NCI-H2171 treated with DMSO at 0.1 percent for 48 hours (cell line): ENCODE measurements at places on chromosomes 3 and 15.

- DNase-seq, result no peak
Observed at GRCh38 chr3:151301787-151302186, 14.8 kb downstream of the GPR87 start.

DNA sequence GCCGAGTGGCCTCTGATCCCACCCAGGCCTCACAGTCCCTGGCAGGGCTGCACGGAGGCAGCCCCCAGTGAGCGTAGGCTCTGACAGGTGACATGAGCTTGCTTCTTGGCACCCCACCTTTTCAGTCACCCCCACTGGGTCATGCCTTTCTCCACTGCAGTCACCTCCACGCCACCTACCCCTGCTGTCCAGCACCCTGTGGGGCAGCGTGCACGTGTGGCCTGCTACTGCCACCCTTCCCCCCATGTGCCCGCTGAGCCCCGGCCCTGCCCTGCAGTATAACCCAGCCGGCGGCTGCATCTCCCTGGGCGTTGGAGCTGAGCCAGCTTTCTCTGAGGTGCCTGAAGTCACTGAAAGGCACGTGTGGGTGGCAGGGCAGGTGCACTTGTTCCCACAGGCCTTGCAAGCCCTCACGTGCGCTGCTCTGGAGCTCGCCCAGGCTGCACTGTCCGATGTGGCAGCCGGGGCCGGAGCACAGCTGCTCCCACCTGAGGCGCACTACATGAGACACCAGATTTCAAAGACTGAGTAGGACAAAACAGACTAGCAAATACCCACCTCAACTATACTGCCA, 65.6 kb downstream of the NIPA2 start:
- peak; percentile 84 for DNase-seq

GRCh38 chr3:66693461-66694031, 192.7 kb upstream of the LRIG1 start:
- DNase-seq, result peak; percentile 67

- no peak for DNase-seq
Observed at GRCh38 chr3:179967622-179968021, 69.1 kb downstream of the PEX5L start.

GRCh38 chr15:68987676-68988075, 26.8 kb upstream of the NOX5 start:
- DNase-seq, result no peak

DNA sequence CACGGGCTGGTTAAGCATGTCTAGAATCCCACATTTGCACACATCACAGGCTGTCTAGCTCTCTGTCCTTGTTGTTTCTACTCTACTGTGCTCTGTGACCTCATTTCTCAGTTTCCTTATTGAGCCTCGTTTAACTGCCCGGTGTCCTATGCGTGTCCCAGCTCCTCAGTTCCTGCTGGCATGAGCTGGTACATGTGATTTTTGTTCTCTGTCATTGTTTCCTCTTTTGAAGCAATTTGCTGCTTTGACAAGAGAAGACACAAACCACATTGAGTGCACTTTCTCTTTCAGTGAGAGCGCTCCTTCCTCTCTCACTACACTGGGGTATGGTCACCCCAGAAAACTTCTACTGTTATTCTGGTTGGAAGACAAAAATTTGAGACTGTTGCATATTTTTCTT, 563.5 kb downstream of the PDCD6IP start:
- DNase-seq, result no peak

GRCh38 chr3:194955979-194956696, 270.5 kb downstream of the FAM43A start:
- no peak for DNase-seq

GRCh38 chr3:194472290-194472920, 14.4 kb downstream of the ATP13A3 start:
- peak; percentile 69 for DNase-seq

- no peak for DNase-seq
Observed at GRCh38 chr3:56691165-56692000, 8.3 kb upstream of the TASOR start.

DNA sequence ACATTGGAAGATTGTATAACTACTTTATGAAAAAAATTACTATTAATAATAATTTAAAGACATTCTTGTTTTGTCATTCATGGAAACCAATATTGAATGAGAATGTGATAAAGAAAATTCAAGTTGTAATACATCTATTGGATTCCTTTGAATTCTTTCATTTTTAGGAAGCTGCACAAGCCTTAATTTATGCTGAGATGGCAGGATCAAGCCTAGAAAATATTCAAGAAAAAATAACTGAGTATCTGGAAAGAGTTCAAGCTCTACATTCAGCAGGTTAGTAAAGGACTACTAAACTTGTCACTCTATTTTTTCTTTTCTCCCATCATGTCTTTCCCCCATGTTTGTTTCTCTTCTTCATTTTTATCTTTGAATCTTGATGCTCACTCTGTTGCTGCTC, 5.9 kb downstream of the CAPN7 start:
- DNase-seq, result no peak

DNA sequence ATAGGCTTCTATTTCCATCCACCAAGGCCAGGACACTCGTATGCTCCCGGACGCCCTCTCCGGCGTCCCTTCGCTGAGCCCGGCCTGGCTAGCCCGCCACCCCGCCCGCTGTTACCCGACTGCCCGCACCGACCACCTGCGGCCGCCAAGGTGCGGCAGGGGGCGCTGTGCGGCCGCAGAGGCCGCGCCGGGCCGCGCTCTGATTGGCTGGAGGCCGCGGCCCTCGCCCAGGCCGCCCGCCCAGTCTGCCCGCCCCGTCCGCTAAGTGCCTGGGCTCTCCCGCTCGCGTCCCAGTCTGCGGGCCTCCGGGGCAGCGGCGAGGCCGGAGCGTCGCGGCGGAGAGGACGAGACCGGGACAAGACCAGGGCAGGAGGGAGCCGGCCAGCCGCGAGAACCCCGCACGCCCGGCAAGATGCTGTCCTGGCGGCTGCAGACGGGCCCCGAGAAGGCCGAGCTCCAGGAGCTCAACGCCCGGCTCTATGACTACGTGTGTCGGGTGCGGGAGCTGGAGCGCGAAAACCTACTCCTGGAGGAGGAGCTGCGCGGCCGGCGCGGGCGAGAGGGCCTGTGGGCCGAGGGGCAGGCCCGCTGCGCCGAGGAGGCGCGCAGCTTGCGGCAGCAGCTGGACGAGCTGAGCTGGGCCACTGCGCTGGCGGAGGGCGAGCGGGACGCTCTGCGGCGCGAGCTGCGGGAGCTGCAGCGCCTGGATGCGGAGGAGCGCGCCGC, at the start of gene SYNM:
SYNM (plus strand) TSS at position 293 of the 726 bp plus-strand sequence; CDS start at position 413, 120 bp downstream.
- peak; percentile 69 for DNase-seq

- DNase-seq, result no peak
Observed at GRCh38 chr15:52922871-52923270, 132.7 kb upstream of the ONECUT1 start.

- no peak for DNase-seq
Observed at GRCh38 chr15:28131400-28131799, 32.3 kb upstream of the OCA2 start.

DNA sequence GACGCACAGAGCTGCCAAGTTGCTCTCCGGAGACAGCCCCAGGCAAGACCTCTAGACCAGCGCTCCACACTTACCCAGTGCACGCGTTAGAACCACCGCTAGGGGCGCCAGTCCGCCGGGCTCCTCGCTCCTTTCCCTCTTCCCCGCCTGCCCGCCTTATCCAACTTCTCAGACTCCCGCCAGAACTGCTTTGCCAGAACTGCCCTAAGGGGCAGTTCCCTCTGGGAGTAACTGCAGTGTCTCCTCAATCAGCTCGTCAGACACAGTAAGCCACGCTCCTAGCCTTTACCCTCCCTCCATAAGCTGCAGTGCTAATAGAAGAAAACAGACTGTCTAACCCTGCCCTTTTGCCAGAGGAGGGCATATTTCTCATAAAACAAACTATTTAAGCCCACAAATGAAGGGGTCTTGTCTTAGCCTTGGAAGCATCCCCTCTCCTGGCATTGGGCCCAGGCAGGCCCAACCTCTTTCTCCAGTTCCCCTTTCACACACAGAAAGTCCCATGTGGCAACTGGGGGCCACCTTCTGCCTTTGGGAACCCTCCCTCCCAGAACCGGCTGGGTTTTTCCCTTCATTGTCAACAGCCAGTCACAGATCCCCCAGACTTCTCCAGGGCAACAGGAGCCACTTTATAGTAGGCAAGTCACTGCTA, 3.7 kb downstream of the BMF start:
- peak; percentile 87 for DNase-seq

DNA sequence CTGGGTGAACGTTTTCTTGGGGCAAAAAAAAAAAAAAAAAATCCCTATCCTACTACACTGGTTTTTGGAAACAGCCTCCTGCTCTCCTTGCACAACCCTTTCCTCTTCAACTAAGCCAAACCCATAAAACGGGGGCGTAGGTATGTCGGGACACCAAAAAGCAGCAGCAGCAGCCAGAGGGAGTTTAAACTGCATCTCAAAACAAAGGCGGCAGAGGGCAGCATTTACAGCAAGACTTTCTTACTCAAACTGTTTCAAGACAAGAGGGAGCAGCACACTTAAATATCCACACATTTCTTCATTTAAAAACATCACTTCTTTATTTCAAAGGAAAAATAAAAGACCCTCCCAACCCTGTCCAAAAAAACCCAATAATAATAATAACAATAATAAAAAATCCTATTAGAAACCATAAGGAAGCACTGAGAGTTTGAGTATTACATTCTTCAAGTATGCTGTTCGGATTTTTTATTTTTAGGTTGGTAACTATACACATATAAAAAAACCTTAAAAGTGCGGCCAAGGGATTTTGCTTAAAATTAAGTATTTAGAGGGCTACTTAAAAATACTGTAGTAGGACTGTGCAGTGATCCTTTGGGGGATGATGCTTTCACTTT, 43.9 kb upstream of the PLXND1 start:
- peak; percentile 61 for DNase-seq

- DNase-seq, result no peak
Observed at GRCh38 chr3:161731968-161732367, 235.4 kb downstream of the OTOL1 start.

- DNase-seq, result peak; percentile 9
Observed at GRCh38 chr3:60948488-60948887, 302.8 kb downstream of the FHIT start.

- DNase-seq, result no peak
Observed at GRCh38 chr3:38121451-38121831, 15.5 kb downstream of the ACAA1 start.

- no peak for DNase-seq
Observed at GRCh38 chr3:6526861-6527260, 334.1 kb upstream of the GRM7 start.

GRCh38 chr3:184295771-184296170, 3.3 kb upstream of the PSMD2 start:
- DNase-seq, result peak; percentile 14

DNA sequence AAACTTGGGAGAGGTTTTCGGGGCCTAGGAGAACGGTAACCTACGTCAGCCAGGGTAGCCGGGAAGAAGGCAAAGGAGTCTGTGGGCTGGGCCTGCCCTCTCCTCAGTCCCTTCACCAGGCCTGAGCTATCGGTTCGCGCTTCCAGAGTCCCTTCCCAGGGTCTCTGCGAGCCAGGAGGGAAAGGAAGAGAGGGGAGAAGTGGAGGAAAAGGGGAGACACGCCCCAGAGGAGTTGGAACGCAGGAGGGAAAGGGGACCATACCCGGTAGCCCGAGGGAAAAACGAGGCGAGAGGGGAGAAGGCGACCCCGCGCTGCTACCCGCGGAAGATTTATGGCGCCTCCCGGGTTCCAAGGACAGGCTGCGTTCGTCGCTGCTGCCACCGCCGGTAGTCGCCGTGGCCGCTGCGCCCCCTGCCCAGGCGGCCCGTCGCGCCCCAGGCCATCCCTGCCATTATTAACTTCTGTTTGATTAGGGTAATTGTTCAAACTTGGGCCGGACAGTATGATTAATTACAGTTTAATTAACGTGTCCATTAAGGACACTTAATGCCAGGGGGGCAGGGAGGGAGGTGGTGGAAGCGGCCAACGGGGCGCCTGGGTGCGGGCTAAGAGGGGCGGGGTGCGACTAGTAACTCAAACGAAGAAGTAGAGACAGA, 3.4 kb upstream of the SKOR1 start:
- DNase-seq, result no peak

- DNase-seq, result no peak
Observed at GRCh38 chr3:95911767-95912166, 902.6 kb upstream of the EPHA6 start.

DNA sequence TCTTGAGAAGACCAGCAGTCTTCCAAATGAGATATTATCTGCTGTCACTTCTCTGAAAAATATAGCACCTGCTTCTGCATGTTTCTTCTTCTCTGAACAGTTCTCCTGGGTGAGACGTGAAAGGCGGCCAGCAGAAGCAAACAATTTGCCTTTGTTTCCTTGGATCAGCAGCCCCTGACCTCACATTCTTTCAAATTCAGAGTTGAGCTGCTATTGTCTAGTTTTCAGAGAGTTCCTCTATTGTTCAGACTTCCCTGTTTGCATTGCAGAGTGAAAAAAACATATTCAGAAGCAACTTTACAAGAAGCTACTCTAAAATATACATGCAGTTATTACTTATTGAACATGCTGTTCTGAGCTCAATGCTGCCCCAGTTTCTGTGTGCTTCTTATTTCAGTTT, 653.6 kb downstream of the NAALADL2 start:
- DNase-seq, result no peak

DNA sequence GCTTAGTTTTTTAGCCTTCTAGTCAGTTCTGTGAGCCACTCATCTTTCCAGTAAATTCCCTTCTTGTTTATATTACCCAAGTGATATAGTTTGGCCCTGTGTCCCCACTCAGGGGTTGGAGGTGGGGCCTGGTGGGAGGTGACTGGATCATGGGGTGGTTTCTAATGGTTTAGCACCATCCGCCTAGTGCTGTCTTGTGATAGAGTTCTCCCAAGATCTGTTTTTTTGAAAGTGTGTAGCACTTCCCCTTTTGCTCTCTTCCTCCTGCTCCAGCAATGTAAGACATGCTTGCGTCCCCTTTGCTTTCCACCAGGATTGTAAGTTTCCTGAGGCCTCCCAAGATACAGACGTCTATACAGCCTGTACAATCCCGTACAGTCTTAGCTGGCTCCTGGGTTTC, 53.7 kb upstream of the INO80 start:
- DNase-seq, result no peak

- DNase-seq, result no peak
Observed at GRCh38 chr3:52532517-52532837, 1.2 kb downstream of the NT5DC2 start.

GRCh38 chr15:60525341-60526039, 46.5 kb upstream of the ICE2 start:
- no peak for DNase-seq

DNA sequence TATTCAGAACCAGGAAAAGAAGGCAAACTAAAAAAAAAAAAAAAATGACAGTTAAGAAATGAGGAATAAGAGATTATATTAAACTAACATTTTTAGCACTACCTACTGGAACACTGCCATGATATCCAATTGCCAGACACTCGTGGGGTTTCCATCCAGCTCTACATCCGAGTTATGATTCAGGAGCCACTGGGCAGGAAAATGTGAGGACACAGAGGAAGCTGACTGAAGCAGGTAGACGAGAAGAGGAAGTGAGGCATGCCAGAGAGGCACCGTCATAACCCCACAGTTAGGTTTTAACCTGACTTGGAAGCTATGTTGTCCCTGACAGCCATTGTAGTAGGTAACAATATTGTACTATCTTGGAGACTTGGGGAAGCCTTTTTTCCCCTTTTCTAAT, 495.0 kb downstream of the NLGN1 start:
- DNase-seq, result no peak

GRCh38 chr15:74432968-74433591, 678 bp downstream of the SEMA7A start:
- no peak for DNase-seq

GRCh38 chr3:82000773-82001172, 239.3 kb upstream of the GBE1 start:
- no peak for DNase-seq

- DNase-seq, result no peak
Observed at GRCh38 chr15:83278191-83278590, 6.3 kb downstream of the BNC1 start.

GRCh38 chr3:24475925-24476324, 18.7 kb downstream of the THRB start:
- no peak for DNase-seq
